ENCODE measurements at places on chromosomes 2 and 18.
A peak's percentile ranks its signal among the peaks of the same experiment; 100 is the strongest.

GRCh38 chr18:9695605-9696004 is 12.5 kb upstream of the RAB31 start:
- DNase-seq = no peak

DNA sequence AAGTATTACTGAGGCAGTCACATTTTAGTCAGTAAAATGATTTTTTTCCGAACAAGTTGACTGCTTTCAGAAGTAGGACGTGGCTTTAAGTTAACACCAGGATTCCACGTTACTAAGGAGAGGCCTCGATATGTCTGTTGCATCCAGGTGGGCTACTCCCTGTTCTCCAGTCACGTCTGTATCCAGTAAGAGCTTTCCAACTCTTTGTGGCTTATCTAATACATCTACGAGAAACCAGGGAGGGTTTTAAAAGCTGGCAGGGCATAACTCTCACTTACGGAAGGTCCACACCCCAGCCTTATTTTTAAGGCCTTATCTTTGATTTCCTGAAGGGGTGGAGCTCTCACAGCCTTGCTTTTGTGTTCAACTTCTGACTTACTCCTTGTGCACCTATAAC is 99.2 kb downstream of the SLC8A1 start:
- DNase-seq = no peak

DNA sequence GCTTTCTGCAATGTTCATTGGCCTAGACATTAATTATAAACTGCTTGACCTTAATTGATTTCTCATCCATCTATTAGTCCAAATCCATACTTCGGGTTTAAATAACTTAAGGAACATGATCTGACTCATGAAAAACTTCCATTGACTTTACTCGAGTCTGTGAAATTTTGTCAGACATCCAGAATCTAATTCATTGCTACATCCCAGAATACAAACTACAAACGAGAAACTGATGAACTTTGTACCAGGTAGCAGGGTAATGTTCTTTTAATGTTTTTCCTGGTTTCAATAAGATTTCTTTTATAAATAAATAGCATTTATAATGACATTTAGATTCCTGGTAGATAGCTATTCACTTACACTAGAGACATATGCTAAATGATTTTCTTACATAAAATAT is 36.0 kb upstream of the IKZF2 start:
- DNase-seq = no peak

DNA sequence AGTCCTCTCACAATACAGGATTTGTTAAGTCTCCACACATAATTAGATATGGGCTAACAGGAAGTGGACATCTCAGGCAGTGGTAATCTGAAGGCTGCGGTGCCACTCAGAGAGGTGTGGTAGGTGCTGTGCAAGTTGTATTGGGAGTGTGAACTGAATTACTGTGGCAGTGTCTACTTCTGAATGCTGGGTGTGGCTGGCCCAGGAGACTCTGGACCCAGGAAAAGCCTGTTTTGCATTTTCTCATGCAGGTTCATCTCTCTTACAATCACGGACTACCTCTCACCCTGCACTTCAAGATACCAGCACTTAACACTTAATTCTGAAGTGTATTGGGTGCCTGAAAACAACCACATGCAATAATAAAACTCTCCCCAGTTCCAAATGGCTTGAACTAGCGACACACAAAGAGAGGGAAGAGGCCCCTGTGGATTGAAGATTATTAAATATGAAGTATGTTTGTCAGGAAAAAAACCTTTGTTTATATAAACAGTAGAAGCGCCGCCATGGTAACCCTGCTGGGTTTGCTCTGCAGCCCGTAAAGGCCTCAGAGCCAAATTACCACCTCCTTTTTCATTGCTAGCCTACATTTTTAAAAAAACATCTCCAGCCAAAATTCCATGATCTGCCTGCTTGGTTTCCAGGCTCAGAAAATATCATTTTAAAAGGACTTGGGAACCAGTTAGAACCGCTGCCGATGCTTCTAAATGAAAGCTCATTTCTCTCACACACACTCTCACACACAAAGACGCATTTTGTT is 77.5 kb downstream of the GFPT1 start:
- no peak for DNase-seq

DNA sequence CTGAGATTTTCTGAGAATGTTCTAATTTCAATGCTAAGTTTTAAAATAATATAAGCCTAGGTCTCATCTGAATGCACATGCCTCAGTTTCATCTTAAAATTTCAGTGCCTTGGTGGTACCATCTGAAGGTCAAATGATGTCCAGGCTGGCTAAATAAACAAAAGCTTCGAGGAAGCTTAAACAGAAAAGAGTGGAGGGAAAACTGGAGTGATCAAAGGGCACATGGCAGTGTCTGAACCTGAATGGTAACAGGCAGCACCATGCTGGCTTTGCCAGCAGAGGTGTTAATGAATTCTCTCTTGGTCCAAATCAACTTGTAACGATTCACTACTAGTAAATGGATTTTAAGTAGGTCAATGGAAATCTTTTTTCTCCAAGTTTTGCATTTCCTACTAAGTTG is 158.4 kb upstream of the MEX3C start:
- no peak for DNase-seq

GRCh38 chr2:58680755-58681310 is 439.7 kb upstream of the FANCL start:
- no peak for DNase-seq

- no peak for DNase-seq
Observed at GRCh38 chr2:21037671-21038108, 6.2 kb downstream of the APOB start.

GRCh38 chr2:42806786-42807185 is 14.4 kb upstream of the HAAO start:
- DNase-seq = no peak

DNA sequence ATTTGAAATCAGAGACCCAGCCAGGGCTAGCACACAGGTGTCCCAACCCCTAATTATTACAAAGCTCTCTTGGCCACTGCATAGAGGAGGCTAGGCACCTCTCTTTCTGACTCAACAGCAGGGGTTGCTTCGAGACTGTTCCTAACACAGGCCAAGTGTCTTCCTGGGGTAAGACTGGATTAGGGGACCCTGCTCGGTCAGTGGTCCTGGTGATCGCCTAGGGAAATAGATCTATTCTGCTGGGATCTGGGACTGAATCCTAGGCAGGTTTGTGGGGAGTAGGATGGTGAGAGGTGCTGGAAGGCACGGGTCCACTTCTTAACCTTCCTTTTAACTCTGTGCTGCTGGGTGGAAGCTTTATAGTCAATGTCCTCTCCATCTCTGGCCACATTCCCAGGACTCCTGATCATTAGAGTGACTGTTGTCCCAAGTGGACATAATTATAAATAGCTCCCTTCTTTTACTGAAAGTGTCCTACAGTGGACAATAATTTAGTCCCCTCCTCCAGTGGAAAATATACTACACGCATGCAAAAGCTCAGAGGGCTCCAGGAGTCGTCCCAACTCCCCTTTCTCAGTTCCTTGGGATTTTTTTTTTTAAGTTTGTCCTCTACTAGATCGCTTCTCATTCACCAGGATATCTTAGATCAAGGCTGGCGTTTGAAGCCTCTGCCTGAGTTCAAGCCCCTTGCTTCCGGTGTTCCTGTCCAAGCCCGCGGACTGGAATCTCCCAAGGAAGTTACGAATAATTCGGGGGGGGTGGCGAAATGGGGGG is 1.3 kb upstream of the TRIB2 start:
- no peak for DNase-seq

DNA sequence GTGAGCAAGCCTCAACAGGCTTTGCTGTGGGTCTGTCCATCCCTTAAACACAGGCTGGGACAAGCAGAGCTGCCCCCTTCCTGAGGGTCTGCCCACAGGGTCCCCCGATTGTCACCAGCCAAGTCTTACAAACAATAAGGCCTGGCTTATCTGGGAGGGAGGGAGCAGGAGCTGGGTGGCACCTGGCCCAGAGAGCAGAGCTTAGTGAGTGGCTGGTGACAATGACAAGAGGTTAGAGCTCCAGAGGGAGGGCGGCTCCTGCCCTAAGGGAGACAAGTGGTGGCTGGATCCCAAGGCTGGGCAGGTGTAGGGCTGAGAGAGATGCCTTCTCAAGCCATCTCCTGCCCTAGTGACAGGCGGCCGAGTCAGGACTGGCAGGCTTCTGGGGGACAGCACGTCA is 125.5 kb downstream of the KLHL29 start:
- no peak for DNase-seq

GRCh38 chr2:2653231-2653630 is 322.2 kb upstream of the MYT1L start:
- DNase-seq = no peak

- DNase-seq = no peak
Observed at GRCh38 chr2:179253226-179253625, 11.4 kb downstream of the SESTD1 start.

GRCh38 chr2:132667706-132668105 is 2.3 kb downstream of the LYPD1 start:
- no peak for DNase-seq

GRCh38 chr2:67268797-67269196 is 128.3 kb upstream of the ETAA1 start:
- DNase-seq = no peak

GRCh38 chr18:79848579-79849327 is 51.0 kb downstream of the KCNG2 start:
- DNase-seq = no peak

- no peak for DNase-seq
Observed at GRCh38 chr2:22450831-22451230, 934.1 kb upstream of the KLHL29 start.

DNA sequence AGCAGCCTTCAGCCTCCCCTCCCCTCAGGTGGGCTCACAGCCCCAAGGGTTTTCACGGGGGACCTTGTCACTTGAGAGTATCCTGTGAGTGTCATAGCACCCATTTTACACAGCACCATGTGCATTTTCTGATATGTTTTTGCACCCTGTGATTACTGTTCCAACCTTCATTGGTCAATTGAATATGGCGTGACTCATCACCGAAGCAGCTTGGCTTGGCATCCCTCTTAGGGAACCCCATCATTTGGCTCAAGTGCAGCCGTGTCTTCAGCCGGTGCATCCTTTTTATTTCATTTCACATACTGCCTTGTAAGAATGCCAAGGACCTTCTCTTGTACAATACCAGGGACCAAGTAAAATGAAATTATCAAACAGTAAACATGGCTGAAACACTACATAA is 57.6 kb downstream of the NPAS2 start:
- DNase-seq = no peak

GRCh38 chr18:41134426-41134825 is 820.6 kb upstream of the PIK3C3 start:
- no peak for DNase-seq

- no peak for DNase-seq
Observed at GRCh38 chr18:59005262-59005661, 134.4 kb upstream of the SEC11C start.

GRCh38 chr18:33670029-33670428 is 92.0 kb downstream of the ASXL3 start:
- no peak for DNase-seq

- no peak for DNase-seq
Observed at GRCh38 chr18:76343938-76344569, 151.0 kb downstream of the ZNF516 start.

- DNase-seq = no peak
Observed at GRCh38 chr2:60351802-60352201, 201.7 kb downstream of the BCL11A start.

DNA sequence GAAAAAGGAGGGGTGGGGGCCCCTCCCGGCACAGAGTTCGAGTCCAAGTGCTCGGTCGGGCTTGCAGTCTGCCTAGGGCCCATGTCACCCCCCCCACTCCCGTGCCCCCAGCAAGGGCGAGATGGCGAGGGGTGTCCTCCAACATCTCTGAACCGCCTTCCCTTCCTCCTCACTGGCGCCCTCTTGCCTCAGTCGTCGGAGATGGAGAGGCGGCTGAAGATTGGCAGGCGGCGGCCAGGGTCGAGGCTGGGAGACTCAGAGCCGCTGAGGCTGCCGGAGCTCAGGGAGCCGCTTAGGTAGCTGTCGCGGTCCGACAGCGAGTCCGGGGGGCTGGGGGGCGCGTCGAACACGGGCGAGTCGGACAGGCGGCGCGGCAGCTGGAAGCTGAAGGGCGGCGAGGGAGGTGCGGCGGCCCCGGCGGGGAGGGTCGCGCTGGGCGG is 2.3 kb downstream of the ZFP36L2 start:
- peak; percentile 68 for DNase-seq

GRCh38 chr2:179335732-179336131 is 71.1 kb upstream of the SESTD1 start:
- no peak for DNase-seq

DNA sequence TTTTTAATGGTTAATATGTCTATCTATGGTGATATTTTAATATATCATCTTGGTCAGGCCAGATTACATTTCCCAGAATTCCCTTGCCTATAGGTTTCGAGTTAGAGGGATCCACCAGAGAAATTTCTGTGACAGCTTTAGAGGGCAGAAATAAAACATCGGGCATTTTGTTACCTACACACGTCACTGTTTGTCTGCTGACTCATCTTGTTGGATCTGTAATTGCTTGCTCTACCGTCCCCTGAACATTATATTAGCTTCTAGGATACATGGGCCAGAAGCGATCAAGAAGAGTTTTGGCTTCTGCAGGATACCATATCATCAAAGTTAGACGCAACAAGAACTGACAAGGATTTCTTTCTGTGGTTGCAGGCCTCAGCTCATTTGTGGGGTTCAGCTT is 795.8 kb upstream of the GCFC2 start:
- DNase-seq = no peak

- no peak for DNase-seq
Observed at GRCh38 chr2:236545814-236546480, 23.7 kb upstream of the ACKR3 start.

DNA sequence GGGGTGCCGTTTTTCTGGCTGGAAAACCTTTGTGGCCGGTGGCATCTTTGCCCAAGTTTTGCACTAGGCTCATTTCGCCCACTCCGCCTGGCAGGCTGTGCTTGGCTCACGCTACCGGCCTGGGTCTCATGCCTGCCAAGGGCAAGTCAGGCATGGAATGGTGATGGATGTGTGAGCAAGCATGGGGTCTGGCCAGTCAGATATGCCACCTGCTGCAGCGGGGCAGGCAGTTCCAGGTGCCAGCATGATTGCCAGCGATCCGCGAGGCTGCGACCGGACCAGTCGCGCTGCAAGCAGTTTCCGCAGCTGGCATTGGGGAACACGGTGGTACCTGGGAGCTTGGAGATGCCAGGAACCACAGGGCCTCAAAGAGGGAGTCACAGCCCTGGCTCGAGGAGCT is 40.6 kb downstream of the TAF1B start:
- no peak for DNase-seq

DNA sequence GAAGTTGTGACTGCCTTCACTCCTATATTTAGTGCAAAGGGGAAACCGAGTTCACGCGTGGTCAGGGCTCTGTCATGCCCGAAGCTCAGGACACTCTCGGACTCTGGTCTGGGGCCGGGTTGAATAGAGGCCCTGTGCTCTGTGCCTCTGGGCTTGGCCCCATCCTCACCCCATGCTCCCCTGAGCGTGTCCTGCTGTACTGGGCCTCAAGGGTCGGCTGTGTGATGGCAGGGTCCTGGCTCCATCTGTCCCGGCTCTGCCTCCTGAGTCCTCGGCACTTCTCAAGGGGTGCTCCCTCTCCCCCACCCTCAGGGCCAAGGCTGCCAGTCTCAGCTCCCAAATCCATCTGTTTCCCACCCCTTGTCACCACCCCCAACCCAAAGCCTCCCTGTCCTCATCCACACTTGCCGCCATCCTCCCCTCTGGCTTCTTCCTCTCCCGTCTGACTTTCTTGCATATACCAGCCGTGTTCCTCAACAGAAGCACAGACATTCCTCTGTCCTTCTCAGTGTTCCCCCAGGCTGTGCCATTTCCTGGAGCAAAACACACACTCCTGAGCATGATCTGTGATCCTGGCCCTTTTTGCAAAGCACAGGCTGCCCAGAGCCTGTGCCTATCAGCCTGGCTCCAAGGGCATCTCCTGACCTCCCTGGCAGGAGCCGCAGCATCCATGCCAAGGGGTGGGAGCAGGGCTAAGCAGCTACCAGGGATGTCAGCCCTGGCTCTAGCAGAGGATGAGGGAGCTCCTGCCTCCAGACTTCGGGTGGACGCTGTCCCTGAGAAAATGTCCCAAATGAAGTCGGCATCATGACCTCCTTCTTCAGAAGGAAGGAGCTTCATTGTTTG is 64.2 kb upstream of the OTOS start:
- DNase-seq = no peak
